ENCODE measurements at places on chromosomes 6 and 20.

DNA sequence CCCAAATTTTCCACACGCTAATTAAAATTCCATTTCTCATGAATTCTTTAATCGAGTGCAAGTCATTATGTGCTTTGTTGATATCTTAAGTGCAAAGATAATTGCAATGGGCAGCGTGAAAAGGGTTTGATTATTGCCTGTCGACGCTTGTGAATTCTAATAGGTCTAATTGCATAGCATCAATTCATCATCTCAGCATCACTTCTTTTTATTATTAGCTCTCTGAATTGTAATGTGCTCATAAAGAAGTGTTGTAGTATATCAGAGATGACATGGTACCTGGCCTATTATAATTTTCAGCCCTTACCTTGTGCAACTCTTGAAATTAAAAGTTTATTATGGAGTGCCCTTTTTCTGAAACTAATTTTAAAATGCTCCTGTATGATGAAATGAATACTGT lies 866.8 kb upstream of the FLRT3 start:
- no peak for DNase-seq

DNA sequence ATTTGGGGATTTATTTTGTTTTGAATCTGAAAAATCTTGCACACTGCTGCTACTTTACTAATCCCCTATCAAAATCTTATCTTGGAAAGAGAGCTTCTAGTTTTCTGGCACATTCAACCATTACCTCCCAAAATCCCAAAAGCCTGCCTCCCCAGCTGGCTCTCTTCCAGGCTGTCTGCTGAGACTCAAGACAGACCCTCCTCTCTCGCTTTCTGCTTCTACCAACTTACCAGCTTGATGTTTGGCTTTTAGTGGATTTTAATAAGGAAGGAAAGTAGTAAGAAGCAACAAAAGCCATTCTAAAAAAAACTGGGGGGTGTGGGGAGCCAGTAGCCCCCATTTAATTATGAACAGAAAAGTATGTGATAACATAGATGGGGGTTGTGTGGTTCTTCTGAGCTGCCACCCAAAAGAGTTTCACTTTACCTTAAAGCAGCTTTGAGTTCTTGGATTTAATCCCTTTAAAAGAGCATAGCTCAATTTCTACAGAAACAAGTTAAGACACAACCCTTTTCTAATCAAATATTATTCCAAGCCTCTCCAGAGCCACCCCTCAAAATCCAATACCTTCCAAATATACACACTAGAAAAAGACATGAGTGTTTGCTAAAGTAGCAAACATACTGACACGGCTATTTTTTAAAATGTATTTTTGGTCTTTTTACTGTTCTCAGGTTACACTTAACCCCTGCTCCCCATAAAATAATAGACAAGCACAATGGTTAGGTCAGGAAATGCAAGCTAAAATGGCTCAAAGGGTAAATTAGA lies 71.7 kb downstream of the ATP9A start:
- DNase-seq: peak; percentile 18

DNA sequence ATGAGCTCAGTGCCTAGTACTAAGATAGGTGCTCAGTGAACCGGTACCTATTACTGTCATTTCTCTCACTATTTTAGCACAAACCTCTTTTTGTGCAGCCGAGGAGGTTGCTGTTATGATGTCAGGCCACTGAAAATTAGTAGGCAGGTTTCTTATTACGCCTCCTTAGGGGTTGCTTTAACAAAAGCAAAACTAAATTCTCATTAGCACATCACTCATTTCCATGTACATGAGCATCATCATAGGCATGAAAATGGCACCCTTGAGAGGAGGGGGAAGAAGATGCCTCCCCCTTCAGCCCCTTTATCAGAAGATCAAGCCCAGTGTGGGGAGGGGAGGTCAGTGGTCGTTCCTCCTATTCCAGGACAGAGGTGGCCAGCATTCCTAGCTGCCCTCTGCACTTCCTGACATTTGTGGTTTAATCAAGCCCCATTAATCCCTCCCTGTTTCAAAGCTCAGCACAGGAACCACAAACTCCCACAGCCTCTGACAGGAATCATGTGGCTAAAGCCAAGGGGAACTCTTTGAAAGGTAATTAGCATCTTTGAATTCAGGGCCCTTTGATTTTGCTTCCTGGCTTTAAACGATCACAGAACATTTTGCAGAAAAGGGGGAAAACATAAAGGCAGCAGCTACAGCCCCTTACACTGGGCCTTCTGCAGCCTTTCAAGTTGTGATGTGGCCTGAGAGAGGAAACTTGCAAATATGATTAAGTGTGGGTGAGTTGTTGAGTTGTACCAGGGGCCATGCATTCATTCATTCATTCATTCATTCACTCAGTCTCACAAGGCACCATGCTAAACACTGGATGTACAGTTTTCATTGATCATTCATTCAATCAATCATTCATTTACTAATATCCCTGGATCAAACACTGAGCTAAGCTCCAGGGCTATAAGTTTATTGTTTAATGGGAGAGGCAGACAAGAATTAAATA lies 31.9 kb upstream of the PSMF1 start:
- DNase-seq: no peak

DNA sequence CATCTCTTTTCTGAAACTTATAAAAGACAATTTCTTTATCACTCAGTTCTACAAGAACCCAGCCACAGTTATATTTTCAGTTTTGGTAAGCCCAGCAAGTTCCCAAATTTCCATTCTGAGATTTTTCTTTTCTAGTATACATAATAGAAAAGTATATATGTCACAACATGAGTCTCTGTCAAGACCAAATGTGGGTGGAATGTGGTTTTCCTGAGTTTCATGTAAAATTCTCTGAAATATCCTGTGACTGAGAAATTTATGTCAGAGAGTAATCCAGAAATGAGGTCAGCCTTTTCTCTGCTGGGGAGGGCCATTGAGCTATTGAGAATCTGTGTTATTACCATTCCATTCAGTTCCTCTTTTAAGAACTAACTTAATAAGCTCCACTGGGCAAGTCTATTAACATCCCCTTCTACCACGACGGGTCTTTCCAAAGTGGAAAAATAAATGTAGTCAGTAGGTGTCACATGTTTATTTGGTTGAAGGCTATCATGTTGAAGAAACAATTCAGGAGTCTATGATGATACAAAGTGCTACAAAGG lies 100.7 kb upstream of the HMGN3 start:
- DNase-seq: no peak

DNA sequence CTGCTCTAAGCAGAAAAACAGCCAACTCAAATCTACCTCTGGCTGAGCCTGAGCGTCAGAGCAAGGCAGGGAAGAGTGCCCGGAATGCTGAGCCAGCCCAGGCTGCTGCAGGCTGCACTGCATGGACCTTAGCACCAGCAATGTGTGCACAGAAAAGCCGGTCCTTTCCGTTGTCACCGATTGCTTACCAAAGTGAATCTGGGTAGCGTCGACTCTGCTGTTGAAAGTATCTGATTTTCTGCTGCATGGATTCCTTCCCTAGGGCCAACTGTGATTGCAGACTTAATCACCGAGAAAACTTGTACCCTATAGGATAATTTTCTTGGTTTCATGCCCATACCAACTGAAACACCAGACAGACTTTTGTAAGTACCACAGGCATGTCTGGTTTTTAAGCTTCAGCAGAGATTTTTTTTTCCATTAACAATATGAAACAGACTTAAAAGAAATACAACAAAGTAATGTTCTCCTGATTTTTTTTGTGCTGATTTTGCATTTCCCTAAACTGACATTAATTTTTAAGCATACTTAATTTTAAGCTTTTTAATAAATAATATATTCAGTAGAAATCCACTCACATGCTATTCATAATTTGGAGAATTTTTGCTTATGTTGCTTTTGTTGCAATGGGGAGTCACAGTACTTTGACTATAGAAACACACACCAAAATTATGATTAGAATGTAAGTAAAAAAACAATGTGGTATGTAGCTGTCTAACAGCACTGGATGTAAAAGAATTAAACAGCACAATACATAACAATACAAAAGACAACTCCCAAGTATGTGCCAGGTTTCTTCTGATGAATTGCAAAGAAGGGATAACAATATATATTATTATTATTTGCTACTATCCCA lies 218.0 kb downstream of the THBS2 start:
- peak; percentile 80 for DNase-seq

DNA sequence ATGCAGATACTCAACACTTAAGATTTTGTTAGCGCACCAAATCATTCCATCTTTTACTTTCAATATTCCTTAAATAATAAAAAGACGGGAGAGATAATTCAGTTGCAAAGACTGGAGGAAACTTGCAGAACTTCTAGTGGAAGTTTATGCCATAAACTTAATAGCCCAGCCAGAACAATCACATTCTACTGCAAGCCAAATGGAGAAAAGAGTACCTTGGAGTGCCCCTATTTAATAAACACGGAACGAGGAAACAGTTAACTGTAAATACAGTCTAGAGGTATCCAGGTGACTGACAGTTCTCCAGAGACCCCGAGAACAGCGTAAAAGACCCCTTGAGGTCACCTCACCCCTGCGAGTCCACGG lies 635 bp downstream of the SLC35B3 start:
- DNase-seq: no peak

Data from GM03348 (cell line).